Stimulated activated CD4-positive, alpha-beta T cell treated with anti-CD3 and anti-CD28 coated beads, Interleukin-12 subunit alpha, Interleukin-12 subunit beta, amount 100 ng/mL, for 48 hours (primary cell): ENCODE measurements at places on chromosomes 5 and 9.

GRCh38 chr9:93682155-93682968 lies 106.0 kb downstream of the PHF2 start:
- DNase-seq = peak; percentile 57

GRCh38 chr5:78961743-78962142 lies 23.4 kb downstream of the ARSB start:
- DNase-seq = no peak

DNA sequence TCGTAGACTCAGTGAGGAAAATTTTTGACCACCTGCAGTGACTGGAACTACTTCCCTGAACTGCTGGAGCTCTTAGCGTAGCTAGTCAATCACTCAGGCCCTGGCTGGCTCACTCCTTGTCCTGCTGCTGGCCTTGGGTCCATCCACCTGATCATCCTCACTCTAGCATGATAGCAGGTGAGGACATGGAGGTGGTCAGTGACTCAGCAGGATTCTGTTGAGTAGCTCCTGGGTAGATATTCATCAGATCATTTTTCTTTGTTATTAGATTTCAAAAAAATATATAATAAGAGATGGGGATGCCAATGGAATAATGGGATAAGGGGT lies 25.0 kb upstream of the SEMA4D start:
- no peak for DNase-seq

DNA sequence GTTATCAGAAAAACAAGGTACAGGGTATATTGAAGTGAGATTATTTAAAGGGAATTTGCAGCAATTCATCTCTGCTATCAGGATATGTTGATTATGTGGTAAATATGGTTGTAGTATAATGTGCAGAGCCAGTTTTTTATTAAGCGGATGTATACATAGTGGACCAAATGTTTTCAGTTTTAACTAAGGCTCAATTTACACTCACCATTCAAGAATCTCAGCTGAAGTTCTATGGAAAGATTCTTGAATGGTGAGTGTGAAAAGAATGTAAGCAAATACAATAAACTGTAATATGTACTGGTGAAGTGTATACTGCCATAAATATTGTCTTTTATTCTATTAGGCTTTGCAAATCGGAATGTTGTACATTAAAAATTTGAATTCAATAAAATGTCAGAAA lies 895.9 kb upstream of the CDH10 start:
- DNase-seq = no peak

- no peak for DNase-seq
These were observed 22.2 kb downstream of the RALGDS start for GRCh38 chr9:133098871-133099270.

DNA sequence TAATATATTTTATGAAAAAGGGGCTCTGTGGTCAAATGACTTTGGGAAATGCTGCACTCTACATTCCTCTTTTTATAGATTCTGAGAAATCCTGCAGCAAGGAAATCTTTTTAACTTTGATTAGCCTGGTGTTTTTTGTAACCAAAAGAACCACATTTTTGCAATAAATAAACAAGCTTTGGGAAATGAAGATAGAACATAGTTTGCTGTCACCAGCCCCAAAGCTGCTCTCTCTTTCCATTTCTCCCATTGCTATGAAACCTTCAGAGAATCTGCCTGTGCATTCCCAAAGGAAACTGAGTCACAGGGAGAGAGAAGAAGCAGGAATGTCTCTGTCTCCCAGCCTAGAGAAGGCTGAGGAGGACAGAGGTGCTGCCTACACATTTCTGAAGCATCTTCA lies 59.0 kb downstream of the COL15A1 start:
- DNase-seq = no peak

- no peak for DNase-seq
These were observed 212.5 kb downstream of the COMMD10 start for GRCh38 chr5:116297296-116297814.

GRCh38 chr9:89902450-89903140 lies 297.8 kb downstream of the GADD45G start:
- no peak for DNase-seq

GRCh38 chr5:157471709-157472108 lies 11.7 kb downstream of the NIPAL4 start:
- DNase-seq = no peak

DNA sequence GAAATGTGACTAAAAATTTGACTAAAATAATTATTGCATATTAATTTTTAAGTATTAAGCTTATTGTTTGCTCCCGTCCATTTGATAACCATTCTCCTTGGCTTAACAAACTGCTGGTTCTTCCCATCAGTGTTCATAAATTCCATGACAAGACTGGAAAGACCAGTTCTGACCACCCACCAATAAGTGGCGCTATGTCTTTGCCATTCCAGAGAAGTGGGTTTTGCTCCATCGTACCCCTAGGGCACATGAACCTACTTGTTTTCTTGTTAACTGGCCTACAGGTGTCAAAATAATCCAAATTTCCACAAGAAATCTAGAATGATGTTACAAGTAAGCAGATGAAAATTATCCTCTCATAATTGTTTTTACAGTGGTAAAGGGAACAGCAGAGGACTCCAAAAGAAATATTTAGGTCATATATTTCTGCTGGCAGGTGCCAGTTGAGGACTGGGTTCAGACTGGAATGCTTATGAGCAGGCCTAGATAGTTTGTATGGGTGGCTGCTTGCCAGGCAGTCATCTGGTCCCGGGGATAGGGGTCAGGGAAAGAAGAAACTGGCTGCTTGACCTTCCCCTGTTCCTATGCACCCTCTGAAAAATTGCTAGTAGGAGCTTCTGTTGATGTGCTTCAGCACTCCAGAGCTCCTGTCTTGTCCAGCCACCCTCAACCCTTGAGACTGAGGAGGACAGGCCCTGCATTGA lies 283.1 kb upstream of the ADAMTSL1 start:
- no peak for DNase-seq

DNA sequence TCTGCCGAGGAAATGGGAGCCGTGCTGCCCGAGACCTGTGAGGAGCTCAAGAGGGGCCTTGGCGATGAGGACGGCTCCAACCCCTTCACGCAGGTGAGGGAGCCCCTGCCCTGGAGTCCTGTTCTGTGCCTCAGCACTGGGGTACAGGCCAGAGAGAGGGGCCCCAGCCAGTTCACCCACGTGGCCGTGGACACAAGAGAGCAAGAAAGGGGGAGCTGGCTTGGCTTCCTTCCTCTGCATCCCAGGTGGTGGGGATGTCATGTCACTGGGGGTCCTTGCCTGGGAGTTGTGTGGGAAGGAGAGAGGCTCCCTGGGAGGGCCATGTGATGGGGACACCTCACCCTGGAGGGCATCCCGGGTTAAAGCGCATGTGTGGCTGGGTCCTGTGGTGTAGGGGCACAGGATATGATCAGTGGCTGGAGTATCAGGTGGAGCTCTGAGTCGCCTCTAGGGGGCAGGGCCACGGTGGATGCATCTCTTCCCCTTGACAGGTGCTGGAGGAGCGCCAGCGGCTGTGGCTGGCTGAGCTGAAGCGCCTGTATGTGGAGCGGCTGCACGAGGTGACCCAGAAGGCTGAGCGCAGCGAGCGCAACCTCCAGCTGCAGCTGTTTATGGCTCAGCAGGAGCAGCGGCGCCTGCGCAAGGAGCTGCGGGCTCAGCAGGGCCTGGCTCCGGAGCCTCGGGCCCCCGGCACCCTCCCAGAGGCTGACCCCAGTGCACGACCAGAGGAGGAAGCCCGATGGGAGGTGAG lies 7.5 kb downstream of the N4BP3 start:
- DNase-seq = peak; percentile 63

GRCh38 chr9:5543875-5544702 lies 33.8 kb downstream of the PDCD1LG2 start:
- no peak for DNase-seq

- no peak for DNase-seq
These were observed 27.2 kb downstream of the NEUROG1 start for GRCh38 chr5:135508496-135509005.

GRCh38 chr9:121741228-121741918 lies 89.9 kb downstream of the DAB2IP start:
- DNase-seq = no peak

- DNase-seq = no peak
These were observed 1.9 kb downstream of the RPS6 start for GRCh38 chr9:19378164-19378563.

GRCh38 chr5:12522116-12522515 lies 617.9 kb upstream of the CTNND2 start:
- no peak for DNase-seq
